ENCODE measurements at places on chromosomes 2 and 18.

GRCh38 chr2:227052879-227053278 lies 111.1 kb downstream of the COL4A4 start:
- DNase-seq = no peak
- H3K36me3 ChIP-seq = no peaks in the 10 kb centered on the region
- no peaks in the 10 kb centered on the region for H3K4me1 ChIP-seq
- no peaks in the 10 kb centered on the region for H3K27me3 ChIP-seq
- no peak overlapping the region for H3K4me3 ChIP-seq

DNA sequence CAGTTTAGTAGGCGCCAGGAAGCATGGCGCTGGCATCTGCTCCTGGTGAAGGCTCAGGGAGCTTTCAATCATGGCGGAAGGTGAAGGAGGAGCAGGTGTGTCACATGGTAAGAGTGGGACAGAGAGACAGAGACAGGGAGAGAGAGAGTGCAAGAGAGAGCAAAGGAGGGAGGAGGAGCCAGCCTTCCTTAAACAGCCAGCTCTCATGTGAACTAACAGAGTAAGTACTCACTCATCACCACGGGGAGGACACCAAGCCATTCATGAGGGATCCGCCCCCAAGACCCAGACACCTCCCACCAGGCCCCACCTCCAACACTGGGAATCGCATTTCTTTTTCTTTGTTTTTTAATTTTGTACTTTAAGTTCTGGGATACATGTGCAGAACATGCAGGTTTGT lies 40.8 kb upstream of the CLASP1 start:
- H3K4me3 ChIP-seq = no peak overlapping the region
- no peaks in the 10 kb centered on the region for H3K36me3 ChIP-seq
- H3K27me3 ChIP-seq = no peaks in the 10 kb centered on the region

GRCh38 chr2:12051831-12052230 lies 305.4 kb downstream of the LPIN1 start:
- H3K27ac ChIP-seq = no peak overlapping the region
- no peaks in the 10 kb centered on the region for H3K27me3 ChIP-seq
- no peaks in the 10 kb centered on the region for H3K36me3 ChIP-seq
- peaks cover under 1% of the 10 kb centered on the region for H3K4me1 ChIP-seq

GRCh38 chr2:104023765-104024164 lies 830.1 kb upstream of the POU3F3 start:
- no peaks in the 10 kb centered on the region for H3K4me1 ChIP-seq
- H3K27ac ChIP-seq = no peak overlapping the region
- no peak overlapping the region for H3K4me3 ChIP-seq
- H3K36me3 ChIP-seq = no peaks in the 10 kb centered on the region
- no peaks in the 10 kb centered on the region for H3K27me3 ChIP-seq
- DNase-seq = no peak

- DNase-seq = no peak
- H3K4me3 ChIP-seq = no peak overlapping the region
- H3K36me3 ChIP-seq = no peaks in the 10 kb centered on the region
- H3K27ac ChIP-seq = no peak overlapping the region
- peaks cover 6% of the 10 kb centered on the region for H3K4me1 ChIP-seq
Measured at GRCh38 chr2:152488075-152488474, 153.1 kb downstream of the FMNL2 start.

GRCh38 chr2:176122052-176122682 lies 352 bp upstream of the HOXD9 start:
- H3K27me3 ChIP-seq = peaks cover 99% of the 10 kb centered on the region
- H3K36me3 ChIP-seq = no peaks in the 10 kb centered on the region
- no peak overlapping the region for H3K27ac ChIP-seq

DNA sequence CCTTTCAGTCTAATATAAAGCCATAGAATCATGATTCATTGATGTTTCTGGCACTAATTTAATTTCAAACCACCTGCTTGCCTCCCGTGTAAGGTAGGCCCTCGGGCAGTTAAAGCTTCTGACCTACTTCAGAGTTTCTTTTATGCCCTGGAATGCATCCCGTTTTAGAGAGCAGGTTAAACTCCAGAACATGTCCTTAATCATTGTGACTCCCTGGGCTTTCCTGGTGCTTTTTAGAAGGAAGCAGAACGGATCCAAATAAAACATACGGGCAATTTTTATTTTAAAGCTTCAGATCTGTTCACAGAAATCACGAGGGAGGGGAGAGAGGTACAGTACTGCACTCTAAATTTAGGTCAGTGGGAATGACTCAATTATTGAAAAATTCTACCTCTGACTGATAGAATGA lies 134.8 kb downstream of the GCA start:
- no peak overlapping the region for H3K4me3 ChIP-seq
- no peaks in the 10 kb centered on the region for H3K27me3 ChIP-seq
- H3K27ac ChIP-seq = peak overlapping the region; percentile 35
- no peaks in the 10 kb centered on the region for H3K36me3 ChIP-seq
- peaks cover 9% of the 10 kb centered on the region for H3K4me1 ChIP-seq
- DNase-seq = peak; percentile 56

DNA sequence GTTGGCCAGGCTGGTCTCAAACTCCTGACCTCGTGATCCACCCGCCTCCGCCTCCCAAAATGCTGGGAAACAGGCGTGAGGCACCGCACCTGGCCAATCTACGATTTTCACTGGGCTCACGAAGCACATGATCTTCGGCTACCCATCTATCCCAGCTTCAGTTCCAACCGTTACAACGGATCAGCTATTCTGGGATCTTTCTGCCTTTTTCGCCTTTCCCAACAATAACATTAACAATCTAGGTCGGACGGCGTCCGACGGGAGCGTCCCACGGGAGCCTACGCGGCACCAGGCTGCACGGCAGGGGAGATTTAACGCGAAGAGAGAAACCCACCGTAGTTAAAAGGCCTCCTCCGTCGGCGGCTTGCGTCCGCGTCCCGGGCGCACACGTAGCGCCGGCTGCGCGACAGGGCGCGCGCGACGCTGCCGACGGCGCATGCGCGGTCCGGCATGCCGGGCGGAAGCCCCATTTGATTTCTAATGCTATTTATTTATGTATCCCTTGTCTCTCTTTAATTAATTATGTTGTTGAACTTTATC lies at the start of gene MSL3B:
Gene MSL3B (minus strand): TSS at position 394 of the 540 bp plus-strand sequence.
- H3K4me3 ChIP-seq = peak within 1 kb of the TSS; percentile 72
- H3K36me3 ChIP-seq = peaks cover 6% of the 10 kb centered on the region
- H3K27ac ChIP-seq = peak within 1 kb of the TSS; percentile 69
- DNase-seq = peak; percentile 14
- peaks cover 3% of the 10 kb centered on the region for H3K4me1 ChIP-seq
- peaks cover 2% of the 10 kb centered on the region for H3K27me3 ChIP-seq

DNA sequence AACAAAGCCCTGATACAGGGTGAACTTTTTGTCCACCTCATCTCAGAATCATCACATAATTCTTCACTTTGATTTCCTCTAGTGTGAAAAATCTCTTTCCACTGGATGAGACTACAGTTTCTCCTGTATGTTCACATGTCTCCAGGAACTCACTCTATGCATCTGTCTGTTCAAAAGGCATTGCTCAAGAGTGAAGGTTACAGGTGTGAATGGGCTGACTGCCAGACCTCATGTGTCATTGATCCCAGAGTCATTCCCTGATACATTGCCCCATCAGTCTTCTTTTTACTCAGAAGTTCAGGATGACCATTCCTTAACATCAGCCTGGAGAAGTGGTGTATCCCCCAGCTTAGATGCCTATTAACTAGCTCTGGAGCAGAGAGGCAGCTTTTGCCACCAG lies 4.4 kb upstream of the DSC3 start:
- peaks cover 19% of the 10 kb centered on the region for H3K27me3 ChIP-seq
- H3K4me3 ChIP-seq = no peak overlapping the region
- no peaks in the 10 kb centered on the region for H3K4me1 ChIP-seq
- H3K36me3 ChIP-seq = no peaks in the 10 kb centered on the region
- H3K27ac ChIP-seq = no peak overlapping the region
- no peak for DNase-seq

DNA sequence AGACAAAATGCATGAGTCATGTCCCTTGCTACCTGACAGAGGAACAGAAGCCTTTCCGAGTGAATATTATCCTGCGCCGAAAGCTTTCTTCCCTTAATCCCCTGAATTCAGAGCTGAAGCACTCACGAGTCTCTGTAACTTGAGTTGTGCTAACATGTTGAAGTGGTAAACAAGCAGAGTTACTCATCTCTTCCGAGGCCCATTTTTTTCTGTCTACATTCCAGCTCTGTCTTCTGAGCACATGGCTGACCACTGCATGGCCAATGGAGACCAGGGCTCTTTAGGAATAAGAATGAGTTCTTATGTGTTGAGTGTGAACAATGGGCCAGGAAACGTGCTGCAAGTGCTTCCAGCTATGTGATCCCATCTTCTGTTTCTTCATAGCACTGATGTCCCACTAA lies 73.1 kb upstream of the PID1 start:
- no peaks in the 10 kb centered on the region for H3K4me1 ChIP-seq
- no peak overlapping the region for H3K27ac ChIP-seq
- DNase-seq = peak; percentile 71
- H3K27me3 ChIP-seq = no peaks in the 10 kb centered on the region
- H3K36me3 ChIP-seq = no peaks in the 10 kb centered on the region

DNA sequence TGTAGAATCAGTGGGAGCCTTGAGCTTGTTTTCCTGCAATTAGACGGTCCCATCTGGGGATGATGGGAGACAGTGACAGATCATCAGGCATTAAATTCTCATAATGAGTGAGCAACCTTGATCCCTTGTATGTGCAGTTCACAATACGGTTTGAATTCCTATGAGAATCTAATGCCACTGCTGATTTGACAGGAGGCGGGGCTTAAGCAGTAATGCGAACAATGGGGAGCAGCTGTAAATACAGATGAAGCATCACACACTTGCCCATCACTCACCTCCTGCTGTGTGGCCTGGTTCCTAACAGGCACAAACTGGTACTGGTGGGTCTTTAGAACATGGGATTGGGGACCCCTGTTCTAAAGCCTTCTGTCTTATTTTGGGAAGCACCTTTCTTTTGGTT lies 17.9 kb upstream of the NYAP2 start:
- H3K4me3 ChIP-seq = no peak overlapping the region
- no peaks in the 10 kb centered on the region for H3K27me3 ChIP-seq
- no peaks in the 10 kb centered on the region for H3K36me3 ChIP-seq
- H3K4me1 ChIP-seq = no peaks in the 10 kb centered on the region
- DNase-seq = no peak

DNA sequence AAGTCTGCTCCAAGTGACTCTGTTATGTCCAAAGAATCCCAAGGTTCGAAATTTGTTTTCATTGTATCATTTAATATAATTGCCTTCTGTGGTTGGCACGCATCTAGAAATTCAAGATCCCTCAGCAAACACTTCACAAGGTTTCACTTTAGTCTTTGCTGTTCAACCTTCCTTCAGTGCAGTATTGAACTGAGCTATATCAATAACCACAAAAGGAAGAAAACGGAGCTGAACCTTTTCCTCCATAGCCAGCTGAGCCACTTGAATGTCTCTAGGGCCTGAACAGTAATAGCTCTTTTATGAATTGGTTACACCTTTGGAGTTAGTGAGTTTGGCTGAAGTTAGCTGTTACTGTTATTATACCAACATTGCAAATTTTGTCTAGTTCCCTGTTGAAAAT lies 357.7 kb upstream of the HNRNPA3 start:
- H3K36me3 ChIP-seq = no peaks in the 10 kb centered on the region
- DNase-seq = no peak
- no peak overlapping the region for H3K27ac ChIP-seq
- no peaks in the 10 kb centered on the region for H3K27me3 ChIP-seq
- H3K4me3 ChIP-seq = no peak overlapping the region

Measured in astrocyte (in vitro differentiated cells and primary cell).